CD4-positive, alpha-beta T cell (primary cell): ENCODE measurements at places on chromosomes 7 and 10.
A peak's percentile ranks its signal among the peaks of the same experiment; 100 is the strongest.

GRCh38 chr10:28411648-28412047 is 108.8 kb upstream of the MPP7 start:
- H3K4me3 ChIP-seq = no peak overlapping the region
- no peak for DNase-seq
- H3K27ac ChIP-seq = no peak overlapping the region
- no peaks in the 10 kb centered on the region for H3K4me1 ChIP-seq
- H3K36me3 ChIP-seq = no peaks in the 10 kb centered on the region

- no peak overlapping the region for H3K4me3 ChIP-seq
- peaks cover 7% of the 10 kb centered on the region for H3K4me1 ChIP-seq
- H3K27ac ChIP-seq = no peak overlapping the region
- peaks cover 5% of the 10 kb centered on the region for H3K27me3 ChIP-seq
- no peaks in the 10 kb centered on the region for H3K36me3 ChIP-seq
Measured at GRCh38 chr10:47445720-47446119, 38.2 kb downstream of the ANXA8 start.

DNA sequence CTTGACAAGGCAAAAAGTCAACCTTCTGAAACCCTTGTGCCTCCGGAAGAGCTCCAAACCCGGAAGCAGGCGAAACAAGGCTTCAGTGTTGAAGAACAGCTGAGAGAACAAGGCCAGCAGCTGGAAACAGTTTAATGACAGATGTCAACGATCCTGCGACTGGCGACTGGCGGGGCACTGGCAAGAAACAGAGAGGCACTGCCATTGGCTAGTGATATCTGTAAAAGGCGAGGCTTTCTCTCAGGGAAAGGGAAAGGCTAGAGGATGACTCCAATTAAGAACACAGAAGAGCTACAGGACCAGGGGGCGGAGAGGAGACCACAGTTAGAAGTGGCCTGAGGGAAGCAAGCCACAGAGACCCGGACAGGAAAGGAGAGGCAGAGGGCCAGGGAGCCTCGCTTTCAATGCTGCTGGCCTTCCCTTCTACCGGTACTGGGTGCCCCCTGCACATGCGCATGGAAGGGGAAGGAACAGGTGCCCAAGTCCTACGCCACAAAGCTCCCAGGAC is 19.4 kb downstream of the ITGB1 start:
- H3K4me1 ChIP-seq = peaks cover 46% of the 10 kb centered on the region
- no peaks in the 10 kb centered on the region for H3K27me3 ChIP-seq
- H3K4me3 ChIP-seq = no peak overlapping the region
- no peak for DNase-seq

- no peak overlapping the region for H3K27ac ChIP-seq
- no peaks in the 10 kb centered on the region for H3K4me1 ChIP-seq
- H3K4me3 ChIP-seq = no peak overlapping the region
- no peak for DNase-seq
Measured at GRCh38 chr7:48803250-48803649, 121.1 kb upstream of the CDC14C start.

GRCh38 chr7:1846331-1847065 is 176.4 kb downstream of the ELFN1 start:
- no peak overlapping the region for H3K4me3 ChIP-seq
- H3K27me3 ChIP-seq = no peaks in the 10 kb centered on the region
- no peak for DNase-seq
- H3K36me3 ChIP-seq = peaks cover 42% of the 10 kb centered on the region
- H3K4me1 ChIP-seq = no peaks in the 10 kb centered on the region

GRCh38 chr7:111408724-111409123 is 153.6 kb downstream of the IMMP2L start:
- H3K27me3 ChIP-seq = no peaks in the 10 kb centered on the region
- H3K4me1 ChIP-seq = no peaks in the 10 kb centered on the region
- H3K27ac ChIP-seq = no peak overlapping the region
- H3K36me3 ChIP-seq = no peaks in the 10 kb centered on the region

DNA sequence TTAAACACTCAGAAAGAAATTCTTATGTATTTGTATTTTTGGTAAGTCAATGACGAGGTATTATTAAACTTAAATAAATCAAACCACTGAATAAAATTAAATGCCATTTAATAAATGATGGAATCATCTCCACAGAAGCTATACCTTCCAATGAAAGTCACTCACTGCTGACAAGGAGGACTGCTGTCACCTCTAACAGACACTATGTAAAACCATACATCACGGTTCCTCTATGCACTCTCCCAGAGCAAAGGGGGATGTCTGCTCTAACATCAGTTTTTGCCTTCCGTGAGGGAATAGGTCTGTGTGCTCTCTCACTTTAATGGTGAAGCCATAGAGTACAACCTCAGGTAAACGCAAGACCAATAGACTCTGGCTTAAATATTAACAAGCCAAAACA is 99.7 kb upstream of the DDC start:
- no peak overlapping the region for H3K27ac ChIP-seq
- peaks cover 48% of the 10 kb centered on the region for H3K4me1 ChIP-seq
- H3K27me3 ChIP-seq = no peaks in the 10 kb centered on the region
- no peak for DNase-seq
- no peak overlapping the region for H3K4me3 ChIP-seq

- no peak overlapping the region for H3K27ac ChIP-seq
- H3K4me3 ChIP-seq = no peak overlapping the region
- DNase-seq = no peak
- H3K27me3 ChIP-seq = no peaks in the 10 kb centered on the region
- no peaks in the 10 kb centered on the region for H3K4me1 ChIP-seq
- H3K36me3 ChIP-seq = no peaks in the 10 kb centered on the region
Measured at GRCh38 chr7:18132811-18133210, 105.2 kb upstream of the PRPS1L1 start.

DNA sequence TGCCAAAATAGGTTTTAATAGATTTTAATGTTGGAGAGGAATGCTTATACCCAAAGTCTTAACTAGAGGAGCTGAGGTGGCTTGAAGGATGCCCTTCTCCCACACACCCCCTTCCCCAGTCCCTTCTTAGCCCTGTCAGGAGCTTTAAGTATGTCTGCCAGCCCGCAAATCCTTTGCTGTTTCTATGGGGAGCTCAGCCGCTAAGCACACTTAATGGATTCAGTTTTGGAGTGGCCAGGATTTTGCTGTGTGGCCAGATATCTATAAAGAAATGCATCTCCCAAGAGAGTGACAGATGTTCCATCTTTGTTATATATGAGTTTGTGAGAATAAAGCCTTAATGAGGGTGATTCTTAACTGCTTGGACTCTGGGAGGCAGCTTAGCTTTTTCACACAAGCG is 152.9 kb upstream of the ZNF32 start:
- H3K27ac ChIP-seq = no peak overlapping the region
- H3K36me3 ChIP-seq = no peaks in the 10 kb centered on the region
- H3K4me1 ChIP-seq = no peaks in the 10 kb centered on the region
- no peaks in the 10 kb centered on the region for H3K27me3 ChIP-seq
- no peak for DNase-seq

- H3K4me3 ChIP-seq = no peak overlapping the region
- H3K27me3 ChIP-seq = no peaks in the 10 kb centered on the region
- H3K27ac ChIP-seq = peak overlapping the region; percentile 7
- H3K4me1 ChIP-seq = peaks cover 7% of the 10 kb centered on the region
Measured at GRCh38 chr10:99612167-99612831, 7.9 kb downstream of the SLC25A28 start.

DNA sequence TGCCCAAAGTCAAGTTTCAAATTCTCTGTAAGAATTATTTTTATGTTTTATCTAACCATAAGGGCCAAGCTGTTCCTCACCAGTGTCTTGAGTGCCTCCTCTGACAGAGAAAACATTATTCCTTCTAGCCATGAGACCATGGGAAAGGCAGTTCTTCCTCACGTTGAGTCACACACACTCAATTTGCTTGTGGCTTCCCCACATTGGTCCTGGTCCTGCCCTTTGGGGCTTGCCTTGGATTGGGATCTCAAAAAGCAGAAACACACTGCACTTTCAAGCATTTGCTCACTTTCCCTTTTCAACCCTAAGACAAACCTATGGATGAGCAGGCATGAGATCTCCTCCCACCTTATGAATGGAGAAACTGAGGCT is 248.3 kb upstream of the IGFBP3 start:
- no peaks in the 10 kb centered on the region for H3K4me1 ChIP-seq
- no peaks in the 10 kb centered on the region for H3K27me3 ChIP-seq
- no peak overlapping the region for H3K27ac ChIP-seq

DNA sequence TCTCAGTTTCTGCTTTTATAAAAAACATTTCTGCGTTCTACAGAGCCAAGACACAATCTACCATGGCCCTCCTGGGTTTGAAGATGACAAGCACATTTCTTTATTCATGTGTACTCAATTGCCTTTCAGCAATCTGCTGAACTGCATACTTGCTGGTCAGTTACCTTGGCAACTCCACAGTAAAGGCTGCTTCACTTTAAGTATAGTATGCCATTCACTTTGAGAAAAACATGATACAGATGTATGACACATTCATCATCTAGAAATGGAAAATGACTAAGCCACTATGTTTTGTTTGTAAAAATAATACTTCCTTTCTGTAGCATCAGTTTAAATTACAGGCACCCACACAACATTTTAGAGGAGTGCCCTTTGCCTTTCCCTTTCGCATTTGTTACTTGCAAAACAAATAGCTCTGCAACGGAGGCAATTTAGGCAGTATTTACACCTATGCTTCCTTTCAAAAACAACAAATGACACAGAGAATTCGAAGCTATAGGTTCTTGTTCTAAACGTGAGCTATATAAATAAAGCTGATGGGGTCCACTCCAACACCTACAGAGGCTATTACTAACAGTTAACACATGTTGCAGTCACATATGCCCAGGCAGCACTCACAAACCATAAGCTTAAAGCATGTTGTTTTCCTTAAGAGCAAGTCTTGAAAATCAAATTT is 23.5 kb downstream of the SGCE start:
- H3K4me3 ChIP-seq = no peak overlapping the region
- H3K27ac ChIP-seq = no peak overlapping the region
- H3K36me3 ChIP-seq = no peaks in the 10 kb centered on the region
- DNase-seq = no peak
- no peaks in the 10 kb centered on the region for H3K4me1 ChIP-seq
